ENCODE measurements at places on chromosomes 2 and 18.
A peak's percentile ranks its signal among the peaks of the same experiment; 100 is the strongest.

GRCh38 chr18:25352629-25353005 lies 651 bp upstream of the ZNF521 start:
- no peak for DNase-seq

DNA sequence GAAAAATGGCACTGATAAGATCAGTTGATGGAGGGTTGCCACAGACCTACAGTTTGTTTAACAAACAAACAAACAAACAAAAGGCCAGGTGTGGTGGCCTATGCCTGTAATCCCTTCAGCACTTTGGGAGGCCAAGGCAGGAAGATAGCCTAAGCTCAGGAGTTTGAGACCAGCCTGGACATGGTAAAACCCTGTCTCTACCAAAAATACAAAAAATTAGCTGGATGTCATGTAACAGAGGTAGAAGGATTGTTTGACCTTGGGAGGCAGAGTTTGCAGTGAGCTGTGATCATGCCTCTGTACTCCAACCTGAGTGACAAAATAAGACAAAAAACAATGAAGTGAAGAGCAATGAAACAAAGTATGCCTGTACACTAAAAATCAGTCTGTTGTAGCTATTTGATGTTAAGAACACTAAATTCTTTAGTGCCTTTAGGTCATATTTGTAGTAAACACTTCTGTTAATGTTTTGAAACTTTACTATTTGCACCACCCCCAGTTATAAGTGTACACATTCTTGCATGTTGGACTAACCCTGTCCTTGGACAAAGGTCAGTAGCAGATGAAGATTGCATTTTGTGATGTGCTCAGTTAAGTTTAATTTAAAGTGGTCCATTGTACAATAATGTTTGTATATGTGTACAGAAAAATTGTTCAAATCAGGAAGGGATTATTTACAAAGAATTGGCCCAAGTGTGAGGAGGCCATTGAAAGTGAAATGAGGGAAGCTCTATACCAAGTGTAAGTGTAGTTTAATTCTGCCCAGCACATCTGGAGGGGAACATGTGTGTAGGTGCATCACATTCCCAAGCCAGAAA lies 73.9 kb downstream of the KYNU start:
- DNase-seq: no peak

DNA sequence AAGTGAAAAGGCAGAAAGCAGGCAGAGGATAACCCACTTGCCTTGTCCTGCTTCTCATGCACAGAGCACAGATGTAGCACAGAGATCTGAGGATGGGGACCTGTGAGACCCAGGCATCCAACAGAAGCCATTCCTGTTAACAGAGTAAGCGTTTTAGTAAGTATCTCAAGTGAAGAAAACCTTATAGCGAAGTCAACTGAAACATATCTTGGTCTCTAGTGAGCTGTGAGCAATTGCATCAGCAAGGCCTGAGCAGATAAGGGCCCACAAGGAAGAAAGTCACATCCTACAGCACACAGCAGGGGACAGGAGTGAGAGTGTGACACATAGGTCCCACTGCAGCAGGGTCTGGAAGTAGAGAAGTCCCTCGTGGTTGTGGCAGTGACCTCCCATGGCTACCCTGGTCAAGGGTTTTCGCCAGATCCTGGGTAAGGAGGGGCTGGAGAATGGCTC lies 248.7 kb upstream of the TNP1 start:
- DNase-seq: no peak

DNA sequence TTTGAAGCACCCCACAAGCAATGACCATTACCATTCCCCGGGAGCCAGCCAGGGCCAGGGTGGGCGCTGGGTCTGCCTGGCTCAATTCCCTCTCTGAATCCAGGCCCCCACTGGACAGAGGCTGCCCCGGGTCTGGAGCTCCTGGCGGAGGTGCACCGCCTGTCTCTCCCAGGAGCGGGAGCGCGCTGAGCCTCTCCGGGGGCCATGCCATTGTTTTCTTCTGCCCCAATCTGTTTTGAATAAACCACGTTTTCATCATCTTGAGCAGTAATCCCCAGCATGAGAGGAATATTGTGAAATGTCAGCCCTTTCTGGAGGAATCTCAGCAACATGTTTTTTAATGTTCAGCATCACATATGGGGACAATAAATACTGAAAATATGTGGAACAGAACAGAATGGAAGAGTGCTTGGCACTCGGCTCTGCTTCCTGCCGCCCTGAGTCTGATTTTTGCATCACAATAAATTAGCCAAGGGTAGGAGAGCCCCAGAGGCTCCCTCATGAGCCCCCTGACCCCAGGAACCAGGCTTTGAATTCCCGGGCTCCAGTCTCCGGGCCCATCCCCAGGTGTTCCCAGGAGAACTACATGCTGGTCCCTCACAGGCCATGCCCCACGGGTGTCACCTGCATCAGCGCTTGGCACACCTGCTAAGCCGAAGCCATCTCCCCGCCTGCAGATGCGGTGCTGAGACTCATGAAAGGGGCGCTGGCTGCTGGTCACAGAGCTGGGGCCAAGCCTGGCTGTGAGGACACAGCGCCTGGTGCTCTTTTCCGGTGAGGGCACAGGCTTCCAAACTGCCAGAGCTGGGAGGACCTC lies 88.8 kb downstream of the INHBB start:
- DNase-seq: no peak

- no peak for DNase-seq
Observed at GRCh38 chr18:34942975-34943374, 98.2 kb upstream of the MAPRE2 start.

DNA sequence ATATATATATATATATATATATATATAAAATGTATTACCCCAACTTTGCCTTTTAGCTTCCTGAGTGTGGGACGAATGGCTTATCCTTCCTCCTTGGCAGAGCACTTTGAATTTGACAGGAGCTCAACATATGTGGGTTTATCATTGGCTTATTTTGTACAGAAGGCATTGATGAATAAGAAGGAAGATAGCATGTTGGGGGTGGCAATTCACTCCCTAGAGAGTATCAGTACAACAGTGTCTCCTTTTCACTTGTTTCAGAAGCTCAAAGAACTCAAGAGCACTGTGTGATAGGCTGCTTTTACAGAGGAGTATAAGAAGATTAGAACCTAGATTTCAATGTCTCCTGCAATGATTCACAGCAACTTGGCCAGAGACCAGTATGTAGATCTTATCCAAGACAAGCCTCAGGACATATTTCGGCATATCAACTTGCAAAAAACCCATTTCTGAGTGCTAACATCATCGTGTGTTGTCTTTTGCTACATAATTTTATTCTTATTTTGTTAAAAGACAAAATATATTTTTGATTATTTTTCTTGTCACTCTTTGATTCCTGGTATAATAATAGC lies 345.8 kb downstream of the SOCS6 start:
- no peak for DNase-seq

- peak; percentile 63 for DNase-seq
Observed at GRCh38 chr2:234373060-234373459, 123.8 kb downstream of the ARL4C start.

- DNase-seq: no peak
Observed at GRCh38 chr2:131635611-131636010, 107.9 kb downstream of the CCDC74A start.

GRCh38 chr2:32910883-32911598 lies 35.7 kb upstream of the LTBP1 start:
- DNase-seq: no peak

DNA sequence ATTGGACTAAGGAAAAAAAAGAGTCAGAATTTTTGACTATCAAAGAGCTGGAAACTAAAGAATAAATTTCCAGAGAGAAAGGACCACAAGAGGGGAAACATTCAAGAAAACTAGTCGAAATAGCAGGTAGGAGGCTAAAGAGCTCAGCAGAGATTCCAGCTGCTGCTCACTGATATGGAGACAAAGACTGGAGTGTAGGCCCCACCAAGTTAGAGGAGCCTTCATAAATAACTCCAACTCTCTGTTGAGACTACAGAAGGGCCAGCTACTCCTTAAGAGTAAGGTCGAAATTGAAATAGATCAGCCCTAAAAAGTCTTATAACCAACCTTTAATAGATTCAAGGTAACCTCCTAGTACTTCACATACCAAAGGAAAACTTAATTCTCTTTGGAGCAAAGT lies 31.1 kb downstream of the SS18 start:
- DNase-seq: no peak

GRCh38 chr2:196565106-196565765 lies 74.3 kb upstream of the CCDC150 start:
- DNase-seq: no peak

DNA sequence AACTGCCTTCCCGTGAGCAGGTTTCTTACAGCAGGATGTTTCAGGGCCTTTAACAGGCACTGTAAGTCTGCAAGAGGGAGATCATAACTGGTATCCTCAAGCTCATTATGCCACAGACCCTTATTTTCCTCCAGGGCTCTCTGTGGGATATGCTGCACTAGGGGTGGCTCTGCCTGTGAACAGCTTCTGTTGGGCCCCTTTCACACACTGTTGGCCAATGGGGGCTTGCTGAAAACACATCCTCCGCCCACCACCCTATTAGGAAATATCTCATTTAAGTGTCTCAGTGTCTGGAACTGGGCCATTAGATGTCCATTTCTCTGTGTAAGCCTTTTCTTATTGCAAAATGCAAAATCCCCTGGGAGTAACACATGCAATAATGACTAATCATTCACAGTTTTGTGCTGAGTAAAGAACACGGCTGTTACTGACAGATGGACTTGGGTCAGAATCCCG lies 414.3 kb upstream of the HS6ST1 start:
- DNase-seq: no peak

GRCh38 chr2:165192729-165193128 lies 11.1 kb downstream of the SCN3A start:
- no peak for DNase-seq

DNA sequence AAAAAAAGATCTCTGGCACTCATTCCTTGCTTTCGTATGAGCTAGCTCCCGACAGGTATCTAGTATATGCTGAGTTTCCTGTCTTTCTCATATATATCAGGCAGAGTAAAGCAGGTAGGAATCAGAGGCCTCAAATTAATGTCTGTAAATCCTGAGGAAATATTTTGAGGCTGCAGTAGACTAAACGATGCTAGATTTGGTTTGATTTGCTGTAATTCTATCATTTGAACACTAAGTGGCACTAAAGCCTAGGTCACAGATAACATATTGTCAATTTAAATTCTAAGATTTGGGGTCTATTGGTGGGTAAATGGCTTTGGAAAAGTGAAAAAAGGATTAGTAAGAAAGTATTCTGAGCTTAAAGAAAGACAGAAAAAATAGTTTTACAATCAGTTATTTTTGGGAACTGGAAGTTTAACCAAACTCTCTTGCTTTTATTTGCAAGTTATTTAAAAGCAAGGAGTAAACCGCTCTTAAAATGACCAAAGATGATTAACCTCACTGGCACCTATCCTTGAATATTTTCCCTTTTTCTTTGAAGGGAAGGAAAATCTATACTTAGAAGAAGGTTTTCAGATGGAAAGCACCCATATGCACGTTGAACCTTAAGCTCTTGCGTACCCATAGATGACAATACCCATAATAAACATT lies 37.6 kb upstream of the SLC4A10 start:
- no peak for DNase-seq

- no peak for DNase-seq
Observed at GRCh38 chr2:9334761-9335160, 88.6 kb downstream of the ITGB1BP1 start.

DNA sequence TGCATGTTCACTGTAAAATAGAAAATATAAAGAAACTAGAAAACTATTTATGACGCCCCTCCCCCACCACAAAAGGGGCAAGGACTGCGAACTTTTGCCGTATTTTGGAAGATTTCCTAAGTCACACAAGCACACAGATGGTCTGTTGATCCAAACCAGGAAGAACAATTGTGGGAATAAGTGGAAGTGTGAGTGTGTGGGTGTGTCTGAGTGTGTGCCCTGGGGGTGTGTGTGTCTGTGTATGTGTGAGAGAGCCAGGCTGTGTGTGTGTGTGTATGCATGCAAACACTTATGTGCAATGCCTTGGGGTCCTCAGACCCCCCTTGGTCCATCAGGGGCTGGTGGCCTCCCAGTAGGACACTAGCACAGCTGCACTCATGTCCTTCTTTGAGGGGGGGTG lies 43.1 kb downstream of the HPCAL1 start:
- DNase-seq: no peak

- DNase-seq: no peak
Observed at GRCh38 chr18:13672657-13673056, 53.7 kb downstream of the FAM210A start.

DNA sequence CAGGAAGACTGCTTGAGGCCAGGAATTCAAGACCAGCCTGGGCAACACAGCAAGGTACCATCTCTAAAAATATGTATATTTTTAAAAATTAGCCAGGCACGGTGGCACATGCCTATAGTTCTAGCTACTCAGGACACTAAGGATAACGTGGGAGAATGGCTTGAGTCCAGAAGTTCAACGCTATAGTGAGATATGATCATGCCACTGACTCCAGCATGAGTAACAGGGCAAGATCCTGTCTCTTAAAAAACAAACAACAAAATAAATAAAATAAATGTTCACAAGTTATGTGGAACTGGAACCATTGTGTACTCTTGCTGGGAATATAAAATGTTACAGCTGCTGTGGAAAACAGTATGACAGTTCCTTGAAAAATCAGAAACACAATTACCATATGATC lies 47.2 kb downstream of the USP34 start:
- DNase-seq: no peak

GRCh38 chr2:133710613-133711012 lies 142.3 kb upstream of the NCKAP5 start:
- DNase-seq: no peak

DNA sequence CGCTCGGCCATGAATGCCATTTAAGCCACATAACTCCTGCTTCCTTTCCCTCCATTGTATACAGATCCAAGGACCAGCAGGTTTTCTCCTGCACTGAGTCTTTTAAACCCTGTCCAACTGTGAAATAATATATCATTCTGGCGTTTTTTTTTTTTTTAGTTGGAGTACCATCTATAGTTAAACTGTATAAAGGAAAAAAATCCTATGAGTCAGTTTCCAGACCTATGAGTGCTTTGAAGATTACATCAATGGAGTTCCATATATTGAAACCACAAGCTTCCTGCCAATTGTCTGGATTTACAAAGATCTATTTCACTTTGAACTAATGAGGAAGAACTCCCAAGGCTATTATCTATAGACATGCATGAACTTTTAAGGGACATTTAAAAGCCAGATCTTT lies 2.4 kb upstream of the MALT1 start:
- DNase-seq: no peak

- DNase-seq: no peak
Observed at GRCh38 chr2:116719836-116720235, 1094.7 kb upstream of the DDX18 start.

DNA sequence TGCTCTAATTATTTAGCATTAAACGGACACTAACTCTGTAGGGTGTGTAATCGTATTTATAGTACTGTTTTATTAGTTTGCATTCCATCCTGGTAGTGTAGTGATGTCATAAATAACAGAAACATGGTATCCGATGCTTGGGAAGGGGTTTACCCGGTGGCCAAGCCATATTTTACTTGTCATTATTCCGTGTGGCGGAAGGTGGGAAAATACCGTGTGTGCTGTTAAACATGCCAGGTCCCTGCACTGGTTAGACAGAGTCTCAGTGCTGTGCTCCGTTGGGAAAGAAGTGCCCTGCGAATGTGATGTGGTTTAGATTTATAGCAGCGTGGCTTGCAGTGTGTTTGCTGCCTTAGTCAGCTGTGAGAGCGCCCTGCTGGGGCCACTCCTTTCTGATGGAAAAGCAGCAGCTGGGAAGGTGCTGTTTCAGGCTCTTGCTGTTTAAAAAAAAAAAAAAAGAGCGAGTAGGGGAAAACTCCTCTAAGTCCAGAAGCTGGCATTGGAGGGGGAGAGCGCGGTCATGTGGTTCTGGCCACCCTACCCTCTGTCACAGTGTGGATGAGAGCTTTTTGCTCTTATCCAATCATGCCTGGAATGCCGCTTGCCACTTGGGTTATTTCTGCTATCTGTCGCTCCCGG lies 211.0 kb downstream of the NEDD4L start:
- no peak for DNase-seq
